ENCODE measurements at places on chromosomes 11 and 22.

DNA sequence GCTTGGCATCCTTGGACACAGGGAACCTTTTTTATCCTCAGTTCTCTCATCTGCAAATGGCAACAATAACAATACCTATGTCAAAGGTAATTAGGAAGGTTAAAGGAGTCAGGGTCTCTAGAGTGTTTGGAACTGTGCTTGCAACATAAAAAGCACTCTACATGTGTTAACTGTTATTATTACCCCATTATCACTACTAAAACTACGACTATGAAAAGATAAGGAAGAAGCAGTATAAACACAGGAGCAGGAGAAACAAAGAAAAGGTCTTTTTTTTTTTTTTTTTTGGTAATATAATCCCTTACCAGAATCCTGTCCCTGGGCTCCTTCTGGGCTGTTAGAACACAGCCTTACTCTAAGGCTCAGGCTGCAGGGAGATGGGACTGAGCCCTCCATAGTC, 348.2 kb downstream of the CADM1 start:
- no peak for DNase-seq

DNA sequence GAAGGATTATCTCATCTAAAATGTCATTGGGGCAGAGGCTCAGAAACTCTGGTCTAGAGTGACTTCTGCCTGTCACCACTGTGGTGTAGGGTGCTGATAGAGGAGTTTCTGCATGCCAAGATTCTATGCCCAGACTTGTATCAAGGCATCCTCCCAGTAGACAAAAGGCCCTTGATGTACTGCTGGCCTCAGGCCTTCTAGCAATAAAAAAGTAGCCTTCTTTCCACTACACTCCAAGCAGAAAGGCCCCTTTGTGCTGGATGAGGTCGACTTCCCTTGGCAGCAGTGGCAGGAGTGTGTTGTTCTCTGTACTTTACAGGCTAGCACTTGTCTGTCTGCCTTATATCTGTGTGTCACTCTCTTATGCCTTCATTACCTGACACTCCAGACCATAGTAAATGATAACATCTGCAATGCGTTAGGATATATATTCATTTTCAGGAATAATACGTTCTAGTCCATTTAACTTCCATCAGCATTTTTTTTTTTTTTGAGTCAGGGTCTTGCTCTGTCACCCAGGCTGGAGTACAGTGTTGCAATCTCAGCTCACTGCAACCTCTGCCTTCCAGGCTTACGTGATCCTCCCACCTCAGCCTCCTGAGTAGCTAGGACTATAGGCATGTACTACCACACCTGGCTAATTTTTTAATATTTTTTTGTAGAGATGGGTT, 49.5 kb upstream of the RRM1 start:
- no peak for DNase-seq

- DNase-seq = no peak
Measured at GRCh38 chr11:47215366-47215910, 664 bp downstream of the DDB2 start.

GRCh38 chr11:131685906-131686305, 315.5 kb downstream of the NTM start:
- DNase-seq = no peak

- no peak for DNase-seq
Measured at GRCh38 chr11:102279641-102280170, 37.6 kb upstream of the BIRC3 start.

GRCh38 chr11:44634401-44635281, 69.2 kb downstream of the CD82 start:
- no peak for DNase-seq

GRCh38 chr11:18669711-18670110, 28.9 kb upstream of the TMEM86A start:
- DNase-seq = no peak

DNA sequence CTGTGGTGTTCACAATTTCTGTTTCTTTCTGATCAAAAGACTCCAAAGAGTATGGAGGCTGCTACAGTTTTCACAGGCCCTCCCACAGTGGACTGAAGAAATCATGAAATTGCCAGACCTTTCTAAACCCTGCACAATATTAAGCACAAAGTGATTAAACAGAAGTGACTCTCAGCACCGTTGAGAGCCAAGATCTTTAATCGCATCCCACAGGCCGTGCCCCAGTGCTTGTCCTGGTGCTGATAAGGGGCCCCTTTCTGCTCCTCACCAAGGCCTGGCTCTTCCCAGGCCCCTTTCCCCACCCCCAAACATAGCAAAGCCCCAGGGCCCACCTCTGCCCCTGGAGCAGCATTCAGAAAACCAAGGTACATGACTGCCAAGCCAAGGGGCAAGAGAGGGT, 57.4 kb upstream of the BMAL1 start:
- DNase-seq = no peak

DNA sequence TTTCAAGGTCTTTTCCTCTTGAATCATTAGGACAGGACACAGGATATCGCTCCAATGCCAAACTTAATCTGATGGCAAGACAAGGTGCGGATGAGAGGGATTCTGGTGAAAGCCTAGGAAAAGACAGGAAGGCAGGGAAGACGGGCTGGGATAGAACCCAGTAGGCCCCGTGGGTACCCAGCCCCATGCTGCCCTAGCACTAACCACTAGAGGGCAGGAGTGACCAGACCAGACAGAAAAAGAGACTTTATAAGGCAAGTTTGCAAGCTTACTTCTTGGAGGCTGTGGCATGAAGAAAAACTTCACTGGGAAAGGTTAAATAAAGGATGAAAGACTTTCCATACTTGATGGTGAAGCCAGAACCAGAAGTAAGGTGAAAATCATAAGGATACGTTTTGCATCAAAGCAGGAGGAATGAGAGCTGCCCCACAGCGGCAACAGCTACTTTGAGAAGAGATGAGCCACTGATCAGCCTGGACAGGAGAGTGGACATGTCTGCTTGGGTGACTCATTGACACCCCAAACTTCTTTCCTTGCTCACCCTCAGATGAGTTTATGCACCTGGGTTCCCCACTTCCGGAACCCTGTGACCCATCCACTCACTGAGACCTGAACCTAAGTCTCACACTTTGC, 39.8 kb downstream of the SYN3 start:
- DNase-seq = no peak

DNA sequence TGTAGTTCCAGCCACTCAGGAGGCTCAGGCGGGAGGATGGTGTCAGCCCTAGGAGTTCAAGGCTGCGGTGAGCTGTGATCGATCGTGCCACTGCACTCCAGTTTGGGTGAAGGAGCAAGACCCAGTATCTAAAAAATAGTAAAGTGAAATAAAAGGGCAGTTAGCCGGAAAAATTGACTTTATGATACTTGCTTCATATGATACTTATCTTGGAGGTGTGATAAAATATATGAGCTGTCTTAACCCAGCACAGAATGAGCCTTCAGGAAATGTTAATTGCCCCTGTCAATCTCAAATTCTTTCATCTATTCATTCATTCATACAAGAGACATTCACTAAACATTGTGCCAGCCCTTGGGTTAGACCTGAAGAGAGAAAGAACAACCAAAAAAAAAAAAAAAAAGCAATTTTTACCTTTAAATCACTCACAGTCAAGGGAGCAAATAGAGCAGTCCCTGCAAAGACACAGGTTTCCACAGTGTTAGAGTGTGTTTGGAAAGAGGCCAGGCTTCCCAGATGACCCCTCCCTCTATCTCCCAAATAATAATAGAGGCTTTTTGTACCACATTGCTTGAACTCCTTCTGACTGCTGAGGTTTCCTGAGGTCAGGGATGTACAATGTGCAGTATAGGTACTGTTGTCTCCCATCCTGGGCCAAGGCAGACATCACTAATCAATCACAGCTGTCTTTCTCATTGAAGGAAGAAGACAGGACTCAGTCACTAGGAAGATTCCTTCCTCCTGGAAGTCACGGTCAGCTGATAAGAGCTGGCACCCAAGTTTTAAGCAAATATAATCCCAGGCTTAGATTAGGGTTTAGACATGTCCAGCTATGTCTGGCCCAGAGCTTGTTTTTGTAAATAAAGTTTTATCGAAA, 454.6 kb downstream of the MIAT start:
- DNase-seq = no peak

DNA sequence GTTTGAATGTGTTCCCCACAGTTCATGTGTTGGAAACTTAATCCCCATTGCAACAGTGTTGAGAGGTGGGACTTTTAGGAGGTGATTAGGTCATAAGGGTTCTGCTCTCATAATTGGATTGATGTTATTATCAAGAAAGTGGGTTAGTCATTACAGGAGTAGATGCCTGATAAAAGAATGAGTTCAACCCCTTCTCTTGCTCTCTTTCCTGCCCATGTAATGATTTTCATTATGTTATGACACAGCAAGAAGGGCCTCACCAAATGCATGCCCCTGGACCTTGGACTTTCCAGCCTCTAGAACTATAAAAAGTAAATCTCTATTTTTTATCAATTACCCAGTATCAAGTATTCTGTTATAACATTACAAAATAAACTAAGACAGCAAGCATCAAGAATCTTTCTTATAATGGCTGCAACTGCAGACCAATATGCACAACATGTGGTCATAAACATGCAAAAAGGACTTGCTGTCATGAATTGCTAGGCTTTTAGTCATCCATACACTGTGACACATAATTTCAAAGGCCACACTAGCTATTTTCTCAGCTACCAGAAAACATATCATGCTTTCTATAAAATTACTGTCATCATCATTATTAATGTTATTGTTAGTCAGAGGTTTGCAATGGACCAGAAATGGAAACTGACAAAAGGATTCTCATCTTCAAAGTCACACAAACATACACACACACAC, 99.9 kb upstream of the GUCY1A2 start:
- no peak for DNase-seq

DNA sequence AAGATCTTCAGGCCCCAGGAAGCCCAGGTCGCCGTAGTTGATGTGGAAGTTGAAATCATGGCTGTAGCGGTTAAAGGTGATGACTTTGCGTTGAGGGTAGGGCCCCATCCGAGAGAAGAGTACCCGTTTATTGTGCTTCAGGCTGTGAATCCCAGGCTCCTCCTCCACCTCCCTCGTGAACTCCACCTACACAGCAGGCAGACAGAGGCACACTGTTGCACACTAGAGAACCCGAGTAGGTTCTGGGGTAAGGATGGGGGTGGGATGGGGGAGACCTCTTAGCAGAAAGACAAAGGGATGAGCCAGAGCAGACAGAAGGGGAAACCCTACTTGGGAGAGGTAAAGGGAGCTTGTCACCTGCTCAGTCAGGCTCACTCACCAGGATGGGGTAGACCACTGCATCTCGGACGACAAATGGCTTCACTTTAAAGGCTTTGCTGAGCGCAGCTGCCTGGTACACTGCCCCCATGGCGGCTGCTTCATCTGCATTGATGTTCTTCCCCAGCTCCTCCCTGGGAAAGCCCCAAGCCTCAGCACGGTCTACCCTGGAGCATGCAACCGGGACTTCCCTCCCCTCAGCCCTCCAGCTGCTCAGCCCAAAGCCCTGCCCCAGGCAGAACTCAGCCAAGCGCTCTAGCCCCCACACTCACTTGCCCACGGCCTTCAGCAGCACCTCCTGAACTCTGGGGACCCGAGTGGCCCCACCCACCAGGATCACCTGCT, 5.4 kb downstream of the HYOU1 start:
- DNase-seq = no peak

DNA sequence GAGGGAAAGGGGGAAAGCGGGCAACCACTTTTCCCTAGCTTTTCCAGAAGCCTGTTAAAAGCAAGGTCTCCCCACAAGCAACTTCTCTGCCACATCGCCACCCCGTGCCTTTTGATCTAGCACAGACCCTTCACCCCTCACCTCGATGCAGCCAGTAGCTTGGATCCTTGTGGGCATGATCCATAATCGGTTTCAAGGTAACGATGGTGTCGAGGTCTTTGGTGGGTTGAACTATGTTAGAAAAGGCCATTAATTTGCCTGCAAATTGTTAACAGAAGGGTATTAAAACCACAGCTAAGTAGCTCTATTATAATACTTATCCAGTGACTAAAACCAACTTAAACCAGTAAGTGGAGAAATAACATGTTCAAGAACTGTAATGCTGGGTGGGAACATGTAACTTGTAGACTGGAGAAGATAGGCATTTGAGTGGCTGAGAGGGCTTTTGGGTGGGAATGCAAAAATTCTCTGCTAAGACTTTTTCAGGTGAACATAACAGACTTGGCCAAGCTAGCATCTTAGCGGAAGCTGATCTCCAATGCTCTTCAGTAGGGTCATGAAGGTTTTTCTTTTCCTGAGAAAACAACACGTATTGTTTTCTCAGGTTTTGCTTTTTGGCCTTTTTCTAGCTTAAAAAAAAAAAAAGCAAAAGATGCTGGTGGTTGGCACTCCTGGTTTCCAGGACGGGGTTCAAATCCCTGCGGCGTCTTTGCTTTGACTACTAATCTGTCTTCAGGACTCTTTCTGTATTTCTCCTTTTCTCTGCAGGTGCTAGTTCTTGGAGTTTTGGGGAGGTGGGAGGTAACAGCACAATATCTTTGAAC, 6.8 kb downstream of the MALAT1 start:
- no peak for DNase-seq

GRCh38 chr22:32579529-32580220, 105.1 kb downstream of the FBXO7 start:
- no peak for DNase-seq

DNA sequence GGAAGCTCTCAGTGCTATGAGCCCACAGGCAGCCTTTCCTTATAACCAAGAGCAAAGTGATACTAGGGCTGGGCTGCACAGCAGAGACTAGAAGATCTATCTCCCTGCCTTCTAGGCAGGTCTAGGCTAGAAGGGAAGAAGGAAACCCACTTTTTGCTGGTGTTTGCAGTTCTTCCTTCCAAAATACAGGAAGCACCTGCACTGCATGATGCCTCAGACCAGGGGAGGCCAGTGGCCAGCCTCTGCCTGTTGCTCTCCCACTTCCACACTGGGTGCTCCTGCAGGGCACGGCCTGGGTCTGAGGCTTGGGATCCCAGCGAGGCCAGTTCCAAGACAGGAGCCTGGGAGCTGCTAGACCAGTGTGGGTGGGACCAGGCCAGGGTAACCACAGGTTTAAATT, 6.0 kb upstream of the UCP3 start:
- DNase-seq = no peak

DNA sequence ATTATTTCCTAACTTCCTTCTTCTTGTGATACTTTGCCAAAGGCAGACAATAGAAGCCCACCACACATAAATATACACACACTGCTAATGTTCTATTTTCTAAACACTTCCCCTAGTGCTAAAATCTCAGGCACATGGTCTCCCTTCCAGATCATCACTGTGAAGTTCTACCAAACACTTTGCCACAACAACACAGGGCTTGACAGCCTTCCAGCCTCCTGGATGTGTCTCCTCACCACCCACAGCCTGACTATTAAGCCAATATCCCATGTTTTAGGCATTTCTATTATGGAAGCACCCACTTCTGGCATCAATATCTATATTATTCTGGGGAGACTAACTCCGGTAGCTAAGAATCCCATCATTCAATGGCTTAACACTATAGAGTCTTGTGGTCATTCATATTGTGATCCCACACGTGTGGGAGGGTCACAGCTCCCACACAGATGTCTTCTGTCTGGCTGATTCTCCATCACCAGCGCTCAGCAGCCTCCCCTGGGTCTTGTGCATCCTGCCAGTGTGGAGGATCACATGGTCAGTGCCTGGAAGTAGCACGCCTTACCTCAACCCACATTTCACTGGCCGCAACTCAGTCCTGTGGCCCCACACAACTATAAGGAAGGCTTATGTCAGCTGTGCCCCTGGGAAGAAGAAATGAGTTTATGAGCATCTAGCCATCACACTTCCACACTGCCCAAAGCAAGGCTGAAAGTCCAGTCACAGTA, 29.0 kb downstream of the SPATA19 start:
- DNase-seq = no peak

GRCh38 chr22:27836181-27836580, 34.6 kb upstream of the MN1 start:
- no peak for DNase-seq

All from iPS DF 19.7 (cell line).